ENCODE measurements at places on chromosomes 12 and 14.

- no peak for DNase-seq
Measured at GRCh38 chr14:61516118-61516743, 179.1 kb upstream of the HIF1A start.

DNA sequence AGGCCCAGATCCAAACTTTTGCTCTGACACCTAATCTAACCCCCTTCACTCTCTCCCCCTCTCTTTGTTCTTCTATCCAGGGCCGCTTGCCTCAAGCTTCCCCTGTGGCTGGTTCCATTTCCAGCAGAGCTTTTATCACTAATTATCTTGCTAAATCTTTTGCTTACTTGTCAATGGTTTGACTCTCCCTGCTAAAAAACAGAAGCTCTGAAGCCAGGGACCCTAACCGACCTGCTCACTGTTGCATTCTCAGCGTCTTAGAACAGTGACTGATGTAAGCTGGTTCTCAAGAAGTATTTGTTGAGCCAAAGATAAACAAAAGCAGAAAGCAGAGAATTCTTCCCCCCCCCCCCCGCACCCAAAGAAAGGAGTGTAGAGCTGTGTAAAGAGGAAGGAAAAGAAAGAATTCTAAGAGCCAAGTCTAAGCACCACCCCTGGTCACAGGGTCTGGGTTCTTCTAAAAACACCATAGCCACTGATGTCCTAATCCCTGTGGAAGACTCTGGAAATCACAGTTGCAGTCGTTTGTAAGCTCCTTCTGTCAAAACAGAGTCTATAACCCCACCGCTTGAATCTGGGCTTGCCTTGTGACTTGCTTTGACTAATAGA is 385.8 kb downstream of the MED13L start:
- DNase-seq: no peak

DNA sequence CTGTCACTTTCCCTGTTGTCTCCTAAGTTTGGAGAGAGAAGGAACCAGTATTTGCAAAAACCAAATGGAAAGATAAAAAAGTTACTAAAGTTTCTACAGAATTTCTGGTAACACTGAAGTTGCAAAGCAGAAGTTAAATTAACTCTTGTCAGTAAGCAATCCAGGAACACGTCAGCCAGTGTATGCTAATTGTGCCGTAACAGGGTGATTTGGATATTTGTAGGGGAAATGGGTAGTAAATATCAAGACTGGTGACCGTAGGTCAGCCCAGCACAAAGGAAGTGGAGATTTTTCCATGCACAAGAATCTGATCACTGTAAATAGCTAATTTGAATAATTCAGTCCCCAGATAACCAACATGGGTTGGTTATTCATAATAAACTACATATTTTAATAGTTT is 2.3 kb downstream of the CDKN1B start:
- DNase-seq: no peak

DNA sequence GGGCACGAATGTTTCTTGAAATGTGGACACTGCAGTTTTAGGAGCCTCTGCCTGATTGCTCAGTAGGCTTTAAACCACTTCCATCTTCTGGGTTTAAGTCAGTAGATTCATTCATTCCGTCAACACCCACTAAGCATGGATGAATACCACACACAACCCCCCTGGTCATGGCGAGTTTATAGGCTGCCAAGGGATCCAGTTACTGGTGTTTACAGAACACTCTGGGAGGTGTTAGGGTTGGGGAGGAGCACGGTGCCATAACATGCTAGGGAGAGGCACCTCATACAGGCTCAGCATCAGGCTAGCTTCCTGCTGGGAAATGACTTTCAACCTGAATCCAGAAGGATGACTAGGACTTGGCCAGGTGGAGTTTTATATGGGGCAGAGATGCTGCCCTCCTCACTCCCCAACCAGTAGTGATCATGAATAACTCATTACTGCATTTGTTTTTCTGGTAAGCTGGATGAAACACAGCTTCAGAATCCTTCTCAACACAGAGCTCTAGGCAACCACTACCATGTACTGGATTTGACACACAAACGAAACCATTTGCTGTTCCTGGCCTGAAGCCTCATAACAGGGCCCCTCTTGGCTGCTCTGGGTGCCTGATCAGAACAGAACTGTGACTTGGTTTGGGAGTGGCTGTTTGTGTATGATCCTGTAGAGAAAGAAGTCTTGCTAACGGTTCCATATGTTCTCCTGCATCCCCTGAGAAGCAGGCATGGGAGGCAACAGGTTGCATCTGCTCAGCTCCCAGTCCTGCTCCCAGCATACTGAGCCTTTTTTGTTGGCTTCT is 47.9 kb downstream of the FBXW8 start:
- no peak for DNase-seq

All from central memory CD4-positive, alpha-beta T cell (primary cell).